SW480 (cell line): ENCODE measurements at places on chromosomes 3 and 15.
A peak's percentile ranks its signal among the peaks of the same experiment; 100 is the strongest.

- no peak for DNase-seq
Measured at GRCh38 chr3:101925564-101925963, 76.2 kb downstream of the NFKBIZ start.

DNA sequence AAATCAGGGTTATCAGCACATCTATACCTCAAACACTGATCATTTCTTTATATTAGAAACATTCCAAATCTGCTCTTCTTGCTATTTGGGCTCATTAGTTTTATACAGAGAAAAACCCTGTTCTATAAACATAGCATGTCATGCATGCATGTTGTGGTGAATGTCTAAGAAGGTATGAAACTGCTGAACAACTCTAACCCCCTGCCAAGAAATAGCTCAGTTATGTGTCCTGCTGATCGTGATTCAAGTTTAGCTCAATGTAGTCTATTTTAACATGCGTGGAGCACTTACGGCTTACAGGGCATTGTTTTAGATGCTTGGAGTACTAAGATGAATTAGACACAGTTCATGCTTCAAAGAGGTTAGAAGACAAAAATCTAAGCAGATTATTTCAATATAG lies 35.8 kb downstream of the MYH15 start:
- no peak for DNase-seq

GRCh38 chr3:52495777-52496602 lies 852 bp downstream of the STAB1 start:
- DNase-seq = peak; percentile 30

- DNase-seq = no peak
Measured at GRCh38 chr15:97023488-97023844, 693.0 kb downstream of the NR2F2 start.

- no peak for DNase-seq
Measured at GRCh38 chr15:62957130-62957529, 85.4 kb upstream of the TPM1 start.

DNA sequence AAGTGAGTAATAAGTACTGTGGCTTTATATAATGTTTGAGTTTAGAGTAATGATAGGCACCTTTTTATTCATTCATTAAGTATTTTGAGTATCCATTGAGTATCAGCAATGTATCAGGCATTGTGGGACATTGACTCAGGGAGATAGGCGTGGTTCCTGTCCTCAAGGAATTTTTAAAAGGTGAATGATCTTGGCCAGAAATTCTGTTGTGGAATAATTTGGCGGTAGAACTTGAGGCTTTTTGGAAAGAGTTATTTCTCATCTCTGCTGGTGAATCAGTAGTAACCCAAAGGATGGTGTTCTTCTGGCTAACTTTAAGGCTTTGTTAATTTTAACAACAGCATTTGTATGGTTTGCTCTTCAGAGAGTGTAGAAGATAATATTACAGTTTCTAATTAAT lies 2.0 kb downstream of the RAB7A start:
- no peak for DNase-seq

DNA sequence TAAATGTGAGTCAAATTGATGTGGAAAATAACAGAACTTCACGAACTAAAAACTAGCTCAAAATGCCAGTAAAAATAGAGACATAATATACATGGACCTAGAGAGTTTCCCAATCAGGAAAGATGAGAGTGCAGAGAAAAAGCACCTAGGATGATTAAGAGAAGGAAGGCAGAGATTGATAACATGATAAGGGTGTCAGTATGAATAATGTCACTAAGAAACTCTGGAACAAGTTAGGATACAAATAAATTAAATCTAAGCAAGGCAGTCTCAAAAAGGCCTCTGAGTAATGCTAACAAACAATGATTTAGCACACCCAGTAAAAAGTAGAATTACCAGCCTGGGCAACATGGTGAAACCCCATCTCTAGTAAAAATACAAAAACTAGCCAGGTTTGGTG lies 304.7 kb upstream of the DPPA4 start:
- DNase-seq = no peak

DNA sequence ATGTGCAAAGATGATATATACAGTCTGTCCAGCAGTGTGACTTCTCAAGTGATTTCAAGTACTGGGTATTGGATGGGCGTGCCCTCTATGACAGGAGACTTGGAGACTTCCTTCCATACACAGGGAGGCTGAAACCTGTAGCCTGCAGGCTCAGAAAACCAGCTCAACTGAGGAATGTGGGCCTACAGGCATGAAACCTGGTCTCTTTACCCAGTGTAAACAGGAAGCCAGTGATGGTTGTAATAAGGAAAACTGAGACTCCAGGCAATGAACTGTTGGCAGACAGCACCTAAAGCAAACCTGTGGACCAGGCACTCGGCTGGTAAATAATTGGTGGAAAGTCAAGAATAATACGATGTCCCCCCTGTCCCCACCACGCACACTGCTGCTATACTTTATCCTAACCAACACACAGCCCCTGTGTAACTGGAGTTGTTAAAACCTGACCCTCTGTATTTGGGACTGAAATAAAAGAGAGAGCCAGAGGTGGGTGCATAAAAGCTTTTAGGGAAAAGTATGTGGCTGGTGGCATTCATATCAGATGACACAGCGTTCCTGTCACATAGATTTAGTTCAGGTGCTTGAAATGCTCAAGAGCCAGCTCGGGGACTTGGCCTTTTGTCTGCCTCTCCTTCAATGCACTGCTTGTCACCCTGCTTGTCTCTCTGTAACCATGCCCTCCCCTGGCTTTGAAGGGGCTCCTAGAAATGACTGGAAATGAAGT lies 144.7 kb downstream of the TPRG1 start:
- DNase-seq = no peak

DNA sequence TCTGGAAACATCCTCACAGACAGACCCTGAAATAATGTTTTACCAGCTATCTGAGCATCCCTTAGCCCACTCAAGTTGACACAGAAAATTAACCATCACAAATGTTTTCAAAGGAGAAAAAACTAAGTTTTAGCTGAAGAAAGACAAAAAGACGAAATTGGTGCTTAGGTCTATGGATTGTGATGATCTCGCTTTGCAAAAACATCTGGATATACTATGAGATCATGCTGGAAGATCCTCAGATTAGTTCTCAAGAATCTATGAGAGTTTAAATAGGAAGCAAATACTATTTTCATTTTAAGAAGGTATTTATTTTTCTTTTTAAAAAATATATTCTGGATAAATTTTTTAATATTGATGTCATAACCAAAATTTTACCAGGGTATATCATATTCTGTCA lies 42.6 kb upstream of the MBNL1 start:
- DNase-seq = no peak

- no peak for DNase-seq
Measured at GRCh38 chr15:89504166-89504565, 7.8 kb upstream of the RHCG start.

DNA sequence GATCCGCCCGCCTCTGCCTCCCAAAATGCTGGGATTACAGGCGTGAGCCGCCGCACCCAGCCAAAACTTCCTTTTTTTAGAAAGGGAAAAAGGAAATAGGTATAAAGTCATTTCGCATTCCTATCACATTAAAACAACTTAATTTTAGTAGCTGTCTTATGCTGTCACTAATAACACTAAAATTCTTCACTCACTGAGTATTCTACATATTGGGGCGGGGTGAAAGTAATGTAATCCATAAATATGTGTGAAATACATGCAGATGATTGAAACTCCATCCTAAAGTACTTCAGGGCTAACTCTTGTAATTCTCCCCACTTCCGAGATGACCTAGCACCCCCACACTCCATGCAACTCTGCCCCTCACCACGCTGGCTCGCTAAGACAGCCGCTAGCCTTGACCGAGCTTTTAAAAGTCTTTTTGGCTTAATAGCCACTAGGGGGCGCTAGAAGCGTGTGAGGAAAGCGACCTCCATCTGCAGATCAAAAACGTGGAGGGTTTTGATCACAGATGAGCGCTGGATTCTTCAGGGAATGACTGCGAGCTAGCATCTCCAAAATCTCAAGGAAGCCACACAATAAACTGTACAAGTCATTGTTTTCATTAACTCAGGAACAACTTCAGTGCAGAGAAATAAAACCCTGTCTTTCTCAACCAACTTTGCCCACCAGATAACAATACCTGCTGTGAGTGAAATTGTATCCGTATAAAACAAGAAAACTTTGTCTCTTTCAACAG lies 129.3 kb upstream of the IGF1R start:
- peak; percentile 72 for DNase-seq

DNA sequence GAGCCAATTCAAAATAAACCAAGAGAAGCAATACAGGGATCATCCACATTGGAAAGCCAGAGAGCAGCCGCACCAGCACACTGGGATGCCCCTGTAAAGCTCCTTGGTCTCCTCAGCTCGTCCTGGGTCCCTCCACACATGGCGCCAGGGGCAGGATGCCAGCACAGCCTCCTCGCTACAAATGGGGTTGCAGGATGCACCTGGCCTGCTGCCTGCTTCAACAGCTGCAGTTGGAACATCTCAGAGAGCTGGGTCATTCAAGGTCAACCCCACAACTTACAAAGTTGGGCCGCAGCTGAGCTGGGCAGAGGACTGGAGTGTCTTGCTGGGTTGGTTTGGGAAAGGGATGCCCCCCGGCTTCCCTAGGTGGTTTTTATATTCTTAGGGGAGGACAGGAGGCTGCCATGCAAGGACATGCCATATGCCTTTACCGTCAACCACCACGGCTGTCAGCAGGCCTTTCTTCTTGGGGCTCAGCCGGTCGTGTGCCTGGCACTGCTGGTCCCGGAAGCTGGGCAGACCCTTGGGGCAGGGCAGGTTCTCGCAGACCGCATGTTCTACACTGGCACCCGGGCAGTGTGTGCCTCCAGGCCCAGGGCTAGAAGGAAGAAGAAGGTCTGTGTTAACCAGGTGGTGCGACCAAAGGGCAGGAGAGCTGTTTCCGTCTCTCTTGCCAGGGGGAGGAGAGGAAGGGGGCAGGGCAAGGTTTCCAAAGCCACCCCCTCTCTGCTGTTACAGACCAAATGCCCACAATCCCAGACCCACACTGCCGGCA lies 225.2 kb downstream of the ADAMTS17 start:
- no peak for DNase-seq

GRCh38 chr3:26343647-26344046 lies 278.9 kb upstream of the LRRC3B start:
- no peak for DNase-seq

GRCh38 chr15:36841193-36841592 lies 259.2 kb downstream of the MEIS2 start:
- DNase-seq = no peak

DNA sequence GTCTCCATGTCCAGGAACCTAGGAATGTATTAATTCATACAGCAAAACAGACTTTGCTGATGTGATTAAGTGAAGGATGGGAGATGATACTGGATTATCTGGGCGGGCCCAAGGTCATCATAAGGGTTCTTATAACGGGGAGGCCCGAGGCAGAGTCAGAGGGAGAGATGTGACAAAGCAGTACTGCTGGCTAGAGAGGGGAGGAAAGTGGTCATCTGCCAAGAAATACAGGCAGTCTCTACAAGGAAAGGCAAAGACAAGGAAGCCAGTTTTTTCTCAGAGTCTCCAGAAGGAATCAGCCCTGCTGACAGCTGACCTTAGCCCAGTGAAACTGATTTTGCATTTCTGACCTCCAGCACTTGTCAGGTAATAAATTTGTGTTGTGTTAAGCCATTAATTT lies 66.2 kb upstream of the CORO2B start:
- DNase-seq = no peak

DNA sequence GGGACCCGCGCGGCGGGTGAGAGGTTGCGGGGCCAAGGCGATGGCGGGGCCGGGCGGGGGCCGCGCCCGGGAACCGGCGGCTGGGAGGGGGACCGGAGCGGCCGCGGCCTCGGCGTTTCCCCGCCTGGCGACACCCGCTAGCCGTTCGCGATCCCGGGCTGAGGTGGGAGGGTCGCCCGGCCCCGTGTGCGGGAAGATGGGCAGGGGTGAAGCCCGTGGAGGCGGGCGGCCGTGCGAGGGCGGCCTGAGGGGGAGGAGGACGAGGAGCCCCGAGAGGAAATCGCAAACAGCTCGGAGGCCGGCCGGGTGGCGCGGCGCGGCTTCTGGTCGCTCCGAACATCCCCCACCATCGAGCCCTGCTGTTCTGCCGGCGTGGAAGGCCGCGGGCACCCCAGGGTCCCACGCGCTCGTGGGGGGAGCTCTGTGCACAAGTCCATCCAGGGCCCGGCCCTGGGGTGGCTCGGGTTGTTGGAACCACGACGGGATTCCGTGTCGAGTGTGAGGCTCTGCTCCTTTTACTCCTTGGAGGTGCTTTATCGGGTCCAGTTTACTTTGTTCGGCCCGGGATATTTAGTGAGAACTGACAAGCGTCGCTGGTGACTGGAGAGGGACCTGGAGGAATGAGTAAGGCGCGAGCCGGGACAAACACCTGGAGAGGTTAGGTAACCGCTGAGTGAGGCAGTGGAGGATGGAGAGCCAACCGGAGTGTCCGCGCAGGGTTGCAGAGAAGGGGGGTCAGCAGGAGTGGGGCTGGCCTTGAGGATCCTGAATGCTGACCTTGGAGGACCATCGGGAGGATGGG lies 728 bp downstream of the CRTC3 start:
- DNase-seq = peak; percentile 52

DNA sequence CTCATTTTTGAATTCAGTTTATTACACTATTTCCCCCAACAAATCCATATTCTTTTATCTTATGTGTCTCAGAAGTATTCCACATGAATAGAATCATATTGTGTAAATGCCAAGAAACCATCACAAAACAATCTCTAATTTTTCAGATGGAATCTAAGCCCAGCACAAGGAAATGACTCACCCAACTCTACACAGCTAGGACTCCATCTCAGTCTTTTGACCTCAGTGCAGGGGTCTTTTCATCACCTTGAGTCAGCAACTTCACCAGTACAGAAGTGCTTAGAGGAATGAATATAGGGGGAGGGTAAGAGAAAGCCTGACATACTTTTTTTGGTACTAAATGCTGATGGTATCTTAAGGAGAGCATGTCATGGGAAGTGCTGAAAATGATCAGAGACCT lies 169.3 kb upstream of the LRRN1 start:
- DNase-seq = no peak
